Lower lobe of right lung (tissue), 2 donors: ENCODE measurements at places on chromosomes 12 and 14.

GRCh38 chr14:22537436-22538310, 51.4 kb downstream of the DAD1 start:
- DNase-seq, result no peak

DNA sequence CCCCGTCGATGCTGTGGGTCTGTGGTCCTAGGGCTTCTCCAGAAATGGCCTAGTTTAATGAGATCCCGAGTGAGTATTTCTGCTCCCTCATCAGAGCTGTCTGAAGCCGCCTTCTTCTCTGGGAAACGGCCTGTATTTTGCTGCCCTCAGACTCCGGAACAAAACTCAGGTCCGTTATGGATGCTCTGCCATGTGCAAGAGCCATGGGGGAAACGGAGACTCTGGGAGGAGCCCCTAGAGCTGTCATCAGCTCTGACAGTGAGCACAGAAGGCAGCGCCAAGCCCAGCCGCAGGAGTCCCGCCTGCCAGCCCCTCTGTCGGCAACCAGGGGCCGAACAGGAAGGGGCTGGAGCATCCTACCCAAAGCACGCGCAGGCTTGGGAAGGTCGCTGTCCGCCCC, 192.4 kb upstream of the PRMT8 start:
- no peak for DNase-seq

- no peak for DNase-seq
Measured at GRCh38 chr14:30645600-30645999, 23.5 kb downstream of the SCFD1 start.

DNA sequence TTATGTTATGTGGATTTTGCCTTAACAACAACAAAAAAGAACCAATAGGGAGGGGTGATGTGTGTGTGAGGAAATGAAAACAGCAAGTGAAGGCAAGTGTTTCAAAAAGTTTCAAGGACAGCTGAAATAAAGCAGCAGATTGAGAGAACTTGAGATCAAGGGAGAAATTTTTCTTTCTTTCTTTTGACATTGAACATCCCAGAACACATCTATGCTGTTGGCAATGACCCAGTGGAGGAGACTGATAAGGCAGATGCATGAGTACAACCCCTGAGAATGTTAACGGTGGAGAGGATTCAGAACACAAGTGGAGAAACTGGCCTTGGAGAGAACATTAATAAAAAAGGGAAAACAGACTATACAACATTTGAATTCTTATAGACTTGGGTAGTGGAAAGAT, 2.9 kb downstream of the LLPH start:
- DNase-seq, result no peak

DNA sequence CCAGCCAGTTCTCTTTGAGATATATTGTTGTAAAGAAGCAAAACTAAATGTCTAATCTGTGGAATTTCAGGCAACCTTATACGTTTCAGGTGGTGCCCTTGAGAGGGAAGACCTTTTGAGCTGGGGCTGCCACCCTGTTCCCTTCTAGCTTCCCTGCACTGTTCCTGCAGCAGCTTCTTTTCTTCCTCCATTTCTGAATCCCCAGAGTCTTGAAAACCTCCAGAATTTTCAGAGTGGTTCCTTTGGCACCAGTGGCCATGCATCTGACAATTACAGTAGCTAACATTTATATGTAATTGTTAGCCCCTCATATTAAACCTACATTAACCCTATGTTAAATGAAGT, 271.3 kb downstream of the ZFP36L1 start:
- no peak for DNase-seq
